ENCODE measurements at places on chromosomes 5 and 9. TPM values are rescaled to one million over a fixed set of nuclear protein-coding genes. Genes with fewer than 3 reads are reported as not detected.

Gene PHYHD1
- polyA plus RNA-seq, result 71.3 TPM

Gene FEM1C
- polyA plus RNA-seq, result 4.4 TPM

Gene OBP2B
- not detected for polyA plus RNA-seq

Gene TXNDC8
- polyA plus RNA-seq, result not detected

Gene FOXD4L6
- 0.05 TPM for polyA plus RNA-seq

Gene ZBED3
- polyA plus RNA-seq, result 4.2 TPM

Gene CDC26
- polyA plus RNA-seq, result 30.1 TPM

Gene THBS4
- polyA plus RNA-seq, result 6.1 TPM

Gene PTGES
- 1.8 TPM for polyA plus RNA-seq

Gene RETREG1
- polyA plus RNA-seq, result 9.2 TPM

Gene SLC6A19
- polyA plus RNA-seq, result 3.9 TPM

Gene EPB41L4A
- polyA plus RNA-seq, result 4.4 TPM

Gene AGXT2
- polyA plus RNA-seq, result not detected

Gene TPM2
- 227 TPM for polyA plus RNA-seq

Gene CDH9
- polyA plus RNA-seq, result not detected

Gene MVB12B
- 2.9 TPM for polyA plus RNA-seq

Gene SPINK7
- not detected for polyA plus RNA-seq
